Kasumi-1 (cell line): ENCODE measurements at places on chromosomes 6 and 20.
A peak's percentile ranks its signal among the peaks of the same experiment; 100 is the strongest.

DNA sequence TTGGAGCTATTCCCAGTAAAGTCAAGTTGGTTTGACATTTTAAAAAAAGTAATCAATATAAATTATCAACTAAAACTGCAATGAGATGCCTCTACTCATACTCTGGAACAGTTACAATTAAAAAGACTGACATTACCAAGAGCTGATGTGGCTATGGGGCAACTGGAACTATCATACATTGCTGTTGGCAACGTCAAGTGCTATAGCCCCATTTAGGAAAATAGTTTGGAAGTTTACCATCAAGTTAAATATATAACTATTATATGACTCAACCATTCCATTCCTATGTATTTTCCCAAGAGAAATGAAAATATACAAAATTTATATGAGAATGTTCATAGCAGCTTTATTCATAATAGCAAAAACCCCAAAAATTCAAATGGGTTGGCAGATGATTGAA is 111.4 kb upstream of the HDGFL1 start:
- DNase-seq, result no peak

DNA sequence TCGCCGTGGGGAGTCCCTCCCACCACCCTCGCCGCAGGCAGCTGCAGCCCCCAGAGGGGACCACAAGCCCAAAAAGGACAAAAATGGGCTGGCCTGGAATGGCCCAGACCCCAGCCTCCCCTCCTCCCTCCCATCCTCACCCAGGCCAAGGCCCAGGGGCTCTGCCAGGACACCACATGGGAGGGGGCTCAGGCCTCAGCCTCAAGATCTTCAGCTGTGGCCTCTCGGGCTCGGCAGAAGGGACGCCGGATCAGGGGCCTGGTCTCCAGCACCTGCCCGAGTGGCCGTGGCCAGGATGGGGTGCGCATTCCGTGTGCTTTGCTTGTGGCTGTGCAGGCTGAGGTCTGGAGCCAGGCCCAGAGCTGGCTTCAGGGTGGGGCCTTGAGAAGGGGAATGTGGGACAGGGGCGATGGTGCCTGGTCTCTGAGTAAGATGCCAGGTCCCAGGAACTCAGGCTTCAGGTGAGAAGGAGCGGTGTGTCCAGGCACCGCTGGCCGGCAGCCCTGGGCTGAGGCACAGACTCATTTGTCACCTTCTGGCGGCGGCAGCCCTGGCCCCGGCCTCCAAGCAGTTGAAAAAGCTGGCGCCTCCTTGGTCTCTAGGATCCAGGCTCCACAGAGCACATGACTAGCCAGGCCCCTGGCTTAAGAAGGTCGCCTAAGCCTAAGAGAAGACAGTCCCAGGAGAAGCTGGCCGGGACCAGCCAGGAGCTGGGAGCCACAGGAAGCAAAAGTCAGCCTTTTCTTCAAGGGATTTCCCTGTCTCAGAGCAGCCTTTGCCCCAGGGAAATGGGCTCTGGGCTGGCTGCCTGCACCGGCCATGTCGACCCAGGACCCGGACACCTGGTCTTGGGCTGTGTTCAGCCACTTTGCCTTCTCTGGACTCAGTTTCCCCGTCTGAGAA is 35.2 kb upstream of the MRGBP start:
- DNase-seq, result no peak

- no peak for DNase-seq
These were observed 76.6 kb downstream of the SOD2 start for GRCh38 chr6:159616456-159616855.

DNA sequence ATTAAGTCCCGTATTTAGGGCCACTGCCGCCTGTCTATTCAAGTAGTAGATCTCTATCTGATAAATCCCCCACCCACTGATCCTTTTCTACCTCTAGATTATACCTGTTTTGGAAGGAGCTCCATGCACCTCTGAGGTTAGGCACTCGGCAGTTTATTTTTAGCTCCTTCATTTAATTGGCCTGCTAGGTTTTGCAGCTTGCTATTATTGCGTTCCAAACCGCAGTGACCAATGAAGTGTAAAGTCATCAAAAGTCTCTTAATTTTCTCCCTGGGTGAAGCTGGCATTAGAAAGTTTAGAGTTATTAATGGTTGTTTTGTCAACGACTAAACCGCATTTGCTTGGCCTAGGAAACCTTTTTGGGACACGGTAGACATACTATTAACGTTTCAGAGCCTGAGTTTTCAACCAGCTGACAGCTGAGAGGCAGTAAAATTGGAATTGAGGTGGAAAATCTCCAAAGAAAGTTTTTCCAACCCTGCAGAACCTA is 60.0 kb downstream of the RFPL4B start:
- DNase-seq, result no peak

DNA sequence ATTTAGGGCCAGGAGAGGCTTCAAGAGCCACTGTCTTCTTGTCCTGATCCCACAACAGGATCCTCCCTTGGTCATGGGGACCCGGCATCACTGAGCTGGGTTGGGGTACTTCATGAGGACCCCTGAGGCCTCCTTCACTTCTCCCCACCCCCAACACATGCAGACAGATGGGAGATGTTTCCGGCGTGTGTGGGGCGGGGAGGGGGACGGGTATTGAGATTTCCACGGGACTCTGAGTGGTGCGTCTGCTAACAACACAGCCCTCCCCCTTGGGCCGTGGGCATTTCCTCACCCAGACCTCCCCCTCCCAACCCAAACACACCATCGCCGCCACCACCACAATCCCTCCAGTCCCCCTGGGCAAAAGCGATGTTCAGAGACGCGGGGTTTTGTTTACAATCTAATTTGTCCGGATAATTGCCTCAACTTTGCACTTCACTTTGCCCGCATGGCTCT is 906 bp upstream of the FOXP4 start:
- no peak for DNase-seq

DNA sequence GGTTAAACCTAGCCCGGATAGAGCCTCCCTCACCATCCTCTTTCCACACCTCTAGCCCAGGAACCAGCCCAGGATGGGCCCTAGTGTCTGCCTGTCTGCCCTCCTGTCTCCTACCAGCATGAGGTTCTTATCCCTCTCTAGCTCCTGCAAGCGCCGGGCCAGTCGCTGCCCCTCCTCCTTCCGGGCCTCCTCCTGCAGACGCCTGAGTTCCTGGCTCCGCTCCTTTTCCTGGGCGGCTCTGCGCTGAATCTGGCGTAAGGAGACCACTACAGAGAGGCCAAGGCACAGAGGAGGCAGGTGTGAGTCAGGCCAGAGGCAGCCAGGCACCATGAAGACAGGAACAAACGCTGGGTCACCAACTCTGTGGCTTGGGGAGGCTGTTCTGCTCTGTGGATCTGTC is 4.3 kb upstream of the PSORS1C2 start:
- no peak for DNase-seq

DNA sequence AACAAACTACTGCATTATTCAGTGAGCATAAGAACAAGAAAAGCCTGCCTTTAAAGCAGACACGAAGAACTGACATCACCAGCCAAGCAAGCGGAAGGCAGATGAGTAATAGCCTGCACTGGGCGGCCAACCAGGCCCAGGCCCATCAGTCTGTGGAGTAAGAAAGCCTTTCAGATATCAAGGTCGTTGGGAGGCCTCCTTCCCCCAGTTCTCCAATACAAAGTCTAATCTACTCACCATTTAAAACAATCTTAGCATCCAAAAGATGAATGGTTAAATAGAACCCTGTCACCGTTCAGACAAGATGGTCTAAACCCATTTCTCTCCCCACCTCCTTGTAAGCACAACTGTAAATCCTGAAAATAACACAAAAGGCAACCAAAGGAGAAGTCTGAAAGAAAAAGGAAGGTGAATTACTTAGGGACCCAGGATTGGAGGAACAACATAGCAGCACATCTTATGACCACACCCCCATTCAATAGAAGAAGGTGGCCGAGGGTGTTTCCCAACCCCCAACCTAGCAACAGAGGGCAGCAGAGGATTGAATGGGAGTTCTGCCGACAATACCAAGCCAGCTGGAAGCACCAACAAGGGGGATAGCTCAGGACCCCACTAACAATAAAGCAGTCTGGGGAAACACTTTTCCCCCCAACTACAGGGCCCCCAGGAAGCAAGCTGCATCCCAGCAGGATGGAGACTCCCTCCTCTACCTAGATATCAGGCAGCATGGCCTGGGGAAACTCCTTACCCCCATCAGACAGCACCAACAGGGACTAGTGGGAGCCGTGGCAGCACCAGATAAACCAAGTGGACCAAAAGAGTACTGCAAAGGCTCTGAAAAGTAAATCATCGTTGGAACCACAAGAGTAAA is 67.9 kb downstream of the ZHX3 start:
- peak; percentile 42 for DNase-seq

DNA sequence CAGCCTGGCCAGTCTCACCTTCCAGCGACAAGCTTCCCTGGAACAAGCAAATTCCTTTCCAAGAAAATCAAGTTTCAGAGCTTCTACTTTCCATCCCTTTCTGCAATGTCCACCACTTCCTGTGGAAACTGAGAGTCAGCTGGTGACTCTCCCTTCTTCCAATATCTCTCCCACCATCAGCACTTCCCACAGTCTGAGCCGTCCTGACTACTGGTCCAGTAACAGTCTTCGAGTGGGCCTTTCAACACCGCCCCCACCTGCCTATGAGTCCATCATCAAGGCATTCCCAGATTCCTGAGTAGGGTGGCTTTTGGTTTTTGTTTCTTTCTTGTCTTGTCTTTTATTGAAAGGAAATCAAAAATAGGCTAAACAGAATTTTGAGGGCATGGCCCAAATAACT is 24.3 kb downstream of the MYCT1 start:
- no peak for DNase-seq

- no peak for DNase-seq
These were observed 8.9 kb upstream of the LKAAEAR1 start for GRCh38 chr20:64093013-64093503.

DNA sequence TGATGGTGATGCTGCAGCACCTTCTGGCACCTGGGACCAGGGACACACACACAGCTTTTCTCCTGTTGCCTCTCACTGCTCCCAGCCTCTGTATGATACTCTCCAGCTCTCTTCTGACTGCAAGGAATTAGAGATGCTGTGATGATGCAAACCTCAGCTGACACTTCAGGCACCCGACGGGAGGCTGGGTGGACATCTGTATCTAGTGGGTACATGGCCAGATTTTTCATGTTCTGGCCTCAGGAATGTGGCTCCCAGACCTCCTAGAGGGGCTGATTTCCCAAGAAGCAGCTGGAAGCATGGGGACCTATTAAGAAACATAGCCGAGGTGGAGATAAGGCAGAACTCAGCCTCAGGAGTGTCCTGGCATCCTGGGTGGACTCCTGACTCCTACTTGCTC is 6.8 kb upstream of the EPB41L1 start:
- no peak for DNase-seq

DNA sequence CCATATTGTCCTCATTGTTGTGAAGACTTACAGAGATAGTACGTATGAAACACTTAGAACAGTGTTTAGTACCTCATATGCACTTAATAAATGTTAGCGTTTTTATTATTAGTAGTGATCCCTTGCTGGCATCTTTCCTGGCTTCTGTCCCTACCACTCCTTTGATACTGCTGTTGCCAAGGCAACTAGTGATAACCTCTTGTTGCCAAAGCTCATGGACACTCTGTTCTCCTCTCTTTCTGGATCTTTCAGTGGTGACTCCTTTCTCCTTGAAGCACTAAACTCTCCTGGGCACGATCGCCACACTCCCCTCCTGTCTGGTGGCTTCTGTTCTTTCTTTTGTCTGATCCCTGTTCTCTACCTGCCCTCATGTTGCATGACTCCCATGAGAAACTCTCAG is 83.5 kb downstream of the FOXO3 start:
- no peak for DNase-seq

DNA sequence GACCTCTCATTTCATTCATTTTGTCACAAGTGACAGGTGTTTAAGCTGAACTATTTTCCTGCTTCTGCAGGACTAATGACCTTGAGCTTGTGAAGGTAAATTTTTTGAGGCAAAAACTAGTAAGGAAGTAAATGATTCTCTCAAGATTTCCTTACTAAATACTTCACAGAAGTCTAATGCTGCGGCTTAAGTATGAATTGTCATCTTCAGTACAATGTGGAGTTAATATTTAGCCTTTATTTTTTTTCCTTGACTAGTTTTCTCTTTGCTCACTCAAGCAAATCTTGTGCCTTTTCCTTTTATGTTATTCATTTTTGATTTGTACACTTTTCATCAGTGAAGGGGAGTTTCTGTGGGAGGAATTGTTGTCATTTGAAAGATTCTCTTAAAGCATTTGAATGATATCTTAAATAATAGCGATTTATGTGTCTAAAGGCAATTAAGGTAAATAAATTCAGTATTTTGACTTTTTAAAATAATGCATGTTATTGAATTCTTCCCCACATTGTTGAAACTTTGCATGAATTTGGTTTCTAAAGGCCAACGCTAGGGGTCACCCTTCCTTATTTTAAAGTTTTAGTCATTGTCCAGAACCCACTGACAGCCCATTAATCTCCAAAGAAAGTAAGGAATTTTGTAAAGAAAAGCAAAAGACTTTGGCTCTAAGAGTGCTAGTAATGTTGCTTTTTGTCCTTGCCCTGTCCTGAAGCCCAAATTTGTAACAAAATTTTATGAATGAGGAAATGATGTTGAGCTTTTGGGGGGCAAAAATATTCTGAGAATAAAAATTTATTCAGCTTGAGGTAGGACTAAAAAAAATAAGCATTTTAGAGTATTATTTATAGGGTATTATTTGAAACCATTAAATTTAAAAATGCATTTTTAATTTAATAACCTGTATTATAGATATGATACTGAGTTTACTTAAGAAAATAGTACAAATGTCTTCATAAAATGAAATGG is 157.4 kb upstream of the LAMA2 start:
- DNase-seq, result peak; percentile 23

- no peak for DNase-seq
These were observed 5.6 kb downstream of the VGLL2 start for GRCh38 chr6:117270843-117271507.
